ENCODE measurements at places on chromosomes 5 and 9.

GRCh38 chr5:56649569-56649968 is 165.8 kb upstream of the MAP3K1 start:
- no peak for DNase-seq

DNA sequence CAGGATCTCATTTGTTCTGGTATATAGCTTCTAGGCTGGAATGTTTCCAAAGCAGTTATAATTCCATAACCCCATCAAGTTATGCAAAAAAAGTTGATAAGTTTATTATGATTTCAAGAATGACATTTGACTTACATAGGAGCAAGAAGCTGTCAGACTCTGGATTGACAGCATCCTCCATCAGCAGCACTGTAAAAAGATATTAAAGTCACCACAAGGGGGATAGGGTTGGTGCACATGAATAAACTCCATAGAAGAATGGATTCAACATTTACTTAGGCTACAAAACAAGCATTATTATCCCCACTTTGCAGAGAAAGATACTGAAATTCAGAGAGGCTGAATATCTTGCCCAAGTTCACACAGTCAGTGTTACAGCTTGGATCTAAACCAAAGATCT is 208.9 kb upstream of the SLC30A5 start:
- DNase-seq: no peak

- DNase-seq: no peak
Measured at GRCh38 chr5:62316176-62316502, 10.1 kb downstream of the KIF2A start.

DNA sequence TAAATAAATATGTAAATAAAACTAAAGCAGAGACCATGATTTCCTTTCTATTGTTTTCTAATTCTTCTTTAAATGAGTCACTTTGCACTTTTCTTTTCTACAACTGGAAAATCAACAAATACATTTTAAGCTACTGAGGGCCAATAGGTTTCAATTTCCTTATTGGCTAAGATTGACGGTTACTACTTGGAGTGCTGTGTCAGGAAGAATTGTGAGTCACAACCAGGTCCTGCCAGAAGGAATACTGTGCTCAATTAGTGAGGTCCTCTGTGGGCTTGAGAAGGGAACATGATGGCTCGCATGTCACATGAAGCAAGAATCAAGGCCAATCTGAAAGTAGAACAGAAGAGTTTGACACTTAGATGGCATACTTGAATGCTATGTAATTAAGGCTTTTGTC is 110.8 kb downstream of the HMHB1 start:
- DNase-seq: no peak

DNA sequence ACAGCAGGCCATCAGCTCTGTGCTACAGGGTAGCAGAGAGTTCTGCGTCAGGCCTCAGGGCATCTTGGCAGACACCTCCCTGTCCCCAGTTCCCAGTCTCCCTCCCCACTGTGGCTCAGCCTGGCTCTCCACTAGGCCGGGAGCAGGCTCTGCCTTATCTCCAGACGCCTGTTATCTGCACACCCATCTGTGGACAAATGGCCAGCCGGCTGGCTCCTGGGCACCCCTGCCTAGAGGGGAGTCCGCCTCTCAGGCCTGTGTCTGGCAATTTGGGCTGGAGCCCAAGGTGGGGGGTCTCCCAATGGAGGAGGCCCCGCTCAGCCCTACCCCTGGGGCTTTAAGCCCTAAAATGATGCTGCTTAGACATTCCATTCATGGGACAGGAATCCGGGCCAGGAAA is 39.2 kb upstream of the HAND1 start:
- no peak for DNase-seq

DNA sequence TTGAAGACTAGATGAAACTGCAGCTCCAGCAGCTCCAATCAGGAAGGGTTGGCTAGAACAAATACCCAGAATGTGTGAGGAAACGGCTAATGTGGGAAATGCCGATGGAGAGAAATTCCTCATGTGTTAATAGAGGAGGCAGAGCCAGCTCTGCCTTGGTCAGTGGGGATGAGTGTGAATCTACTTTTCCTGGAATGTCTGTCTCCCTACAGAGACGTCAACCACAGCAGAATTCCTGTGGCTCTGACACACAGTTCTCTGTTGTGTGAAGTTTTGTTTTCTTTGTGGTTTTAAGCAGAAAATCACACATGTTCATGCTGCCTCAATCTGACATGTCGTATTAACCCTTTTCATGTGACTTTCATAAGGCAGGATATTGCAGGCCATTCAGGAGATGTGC is 476.6 kb upstream of the WWC1 start:
- no peak for DNase-seq

DNA sequence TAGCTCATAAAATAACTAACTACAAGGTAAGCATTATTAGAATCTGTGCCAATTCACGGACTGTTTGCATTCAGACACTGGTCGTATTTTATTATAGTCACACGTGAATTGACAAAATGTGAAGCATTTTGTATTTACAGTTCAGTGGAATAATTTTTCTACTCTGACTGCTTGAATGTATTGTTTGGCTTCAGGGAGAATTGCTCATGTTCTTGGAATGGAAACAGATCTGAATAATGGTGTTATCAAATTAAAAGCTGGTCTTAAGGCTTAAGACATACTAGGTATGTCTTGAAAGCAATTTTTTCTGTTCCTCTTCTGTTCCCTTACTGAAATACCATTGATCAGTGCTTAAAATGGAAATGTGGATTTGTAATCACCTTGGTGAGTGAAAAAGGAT is 543.7 kb upstream of the TLE4 start:
- no peak for DNase-seq

Measured in esophagus squamous epithelium (tissue), 5 donors.